ENCODE measurements at places on chromosomes 7 and 10.

DNA sequence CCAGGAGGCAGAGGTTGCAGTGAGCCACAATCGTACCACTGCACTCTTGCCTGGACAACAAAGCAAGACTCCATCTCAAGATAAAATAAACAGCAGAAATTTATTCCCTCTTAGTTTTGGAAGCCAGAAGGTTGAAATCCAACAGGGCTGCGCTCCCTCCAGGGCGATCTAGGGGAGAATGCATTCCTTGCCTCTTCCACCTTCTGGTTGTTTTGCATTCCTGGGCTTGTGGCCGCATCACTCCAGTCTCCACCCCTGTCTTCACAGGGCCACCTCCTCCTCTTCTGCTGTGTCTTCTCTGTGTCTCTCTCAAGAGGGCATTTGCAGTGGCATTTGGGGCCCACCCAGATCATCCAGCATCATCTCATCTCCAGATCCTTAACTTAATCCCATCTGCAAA is 36.2 kb downstream of the LIMK1 start:
- DNase-seq, result no peak

GRCh38 chr7:19209166-19209696 is 64.0 kb upstream of the FERD3L start:
- DNase-seq, result no peak

- no peak for DNase-seq
These were observed 77.8 kb downstream of the PDGFA start for GRCh38 chr7:441684-442421.

- no peak for DNase-seq
These were observed 134.2 kb downstream of the SND1 start for GRCh38 chr7:127786184-127786583.

- DNase-seq, result no peak
These were observed 251.2 kb upstream of the PPP2R2D start for GRCh38 chr10:131649617-131650016.

DNA sequence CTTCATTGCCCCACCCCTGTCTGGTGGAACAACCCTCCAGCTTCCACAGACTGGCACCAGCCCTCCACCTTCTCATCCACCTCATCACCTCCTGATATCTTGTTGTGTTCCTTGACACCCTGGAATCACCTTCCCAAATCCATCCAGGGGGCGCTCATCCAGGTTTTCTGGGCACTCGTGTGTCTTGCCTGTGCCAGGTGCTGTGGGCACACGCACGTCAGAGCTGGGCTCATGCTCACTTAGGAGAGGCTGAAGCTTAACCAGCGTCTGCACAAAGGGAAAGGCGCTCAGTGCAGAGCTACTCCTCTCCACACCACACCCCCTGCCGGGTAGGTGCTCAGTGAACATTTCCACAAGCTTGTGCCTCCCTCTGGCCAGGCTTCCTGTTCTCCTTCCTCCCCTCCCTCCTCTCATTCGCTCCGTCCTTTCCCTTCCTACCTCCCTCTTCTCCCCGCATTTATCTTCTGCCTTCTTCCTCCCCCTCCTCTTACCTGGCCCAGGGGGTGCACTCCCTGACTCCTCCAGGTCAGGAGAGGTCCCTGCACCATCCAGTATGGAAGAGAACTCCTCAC is 4.8 kb downstream of the ADCYAP1R1 start:
- no peak for DNase-seq

DNA sequence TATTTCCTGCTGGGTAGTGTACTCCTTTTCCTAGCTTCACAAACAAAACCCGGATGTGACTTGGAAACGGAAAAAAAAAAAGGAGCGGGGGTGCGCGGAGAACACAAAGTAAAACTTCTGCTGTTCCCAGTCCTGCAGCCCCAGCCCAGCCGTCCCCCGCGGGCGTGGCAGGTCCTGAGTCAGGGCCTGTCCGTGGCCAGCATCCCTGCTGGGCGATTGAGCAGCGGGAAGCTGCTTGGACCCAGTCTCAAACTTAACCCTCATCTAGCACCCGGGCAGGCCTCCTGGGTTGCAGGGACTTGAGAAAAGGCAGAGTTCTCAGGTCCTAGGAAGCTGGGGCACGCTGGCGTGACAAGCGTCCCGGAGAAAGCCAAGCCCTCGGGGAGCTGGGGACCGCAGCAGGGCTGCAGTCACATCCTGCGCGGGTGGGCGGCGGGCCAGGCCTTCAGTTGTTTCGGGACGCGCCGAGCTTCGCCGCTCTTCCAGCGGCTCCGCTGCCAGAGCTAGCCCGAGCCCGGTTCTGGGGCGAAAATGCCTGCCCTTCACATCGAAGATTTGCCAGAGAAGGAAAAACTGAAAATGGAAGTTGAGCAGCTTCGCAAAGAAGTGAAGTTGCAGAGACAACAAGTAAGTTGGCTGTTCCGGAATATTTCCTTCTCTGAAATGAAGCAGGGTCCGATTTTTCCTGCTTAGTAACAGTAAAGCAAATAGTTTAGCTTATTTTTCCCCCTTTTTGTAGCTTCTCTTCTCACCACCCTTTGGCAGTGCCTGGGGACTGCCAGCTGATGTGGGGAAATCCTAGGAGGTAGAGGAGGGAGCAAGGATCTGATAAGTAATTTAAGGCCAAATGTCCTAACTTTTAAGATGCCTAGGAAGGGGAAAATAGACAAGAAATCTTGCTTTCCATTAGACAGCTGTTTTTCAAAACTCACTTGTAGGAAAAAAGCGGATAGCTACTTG is at the start of gene GNG11:
Gene GNG11, plus strand, starts transcription at position 129 of the 960 bp plus-strand sequence. Its CDS starts 403 bp downstream, at position 532.
- peak; percentile 61 for DNase-seq

DNA sequence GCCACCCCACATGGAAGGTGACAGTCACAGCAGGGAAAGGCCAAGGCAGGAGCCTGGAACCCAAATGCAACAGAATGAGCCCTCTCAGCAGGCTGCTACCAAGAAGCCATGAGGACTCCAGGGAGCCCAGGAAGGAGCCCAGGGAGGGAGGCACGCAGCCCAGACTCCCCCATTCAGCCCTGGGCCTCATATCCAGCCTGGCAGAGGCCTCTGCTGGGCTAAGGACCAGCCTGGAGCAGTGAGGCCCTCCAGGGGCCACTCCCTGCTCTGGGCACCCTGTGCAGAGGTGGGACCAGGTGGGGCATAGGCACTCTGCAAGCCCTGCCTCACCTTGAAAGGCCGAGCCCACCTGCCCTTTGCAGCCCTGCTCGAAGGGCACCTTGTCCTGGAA is 25.8 kb upstream of the ZNF488 start:
- no peak for DNase-seq

DNA sequence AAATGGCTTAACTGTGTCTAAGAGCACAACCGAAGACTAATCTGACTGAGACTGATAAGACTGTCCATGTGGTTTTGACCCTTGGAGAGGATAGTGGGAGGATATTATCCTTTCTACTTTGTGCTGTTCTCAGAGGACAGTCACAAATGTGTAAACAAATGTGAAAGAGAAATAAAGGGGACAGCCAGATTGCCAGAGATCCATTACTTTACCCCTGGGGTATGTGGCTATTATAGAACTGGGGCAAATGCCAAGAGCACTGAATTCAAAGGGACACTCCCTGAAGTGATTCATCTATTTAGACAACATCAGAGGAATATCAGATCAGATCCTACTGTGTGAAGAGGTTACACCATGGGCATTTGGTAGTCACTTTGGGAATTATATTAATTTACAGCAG is 154.7 kb downstream of the RNLS start:
- DNase-seq, result peak; percentile 14

DNA sequence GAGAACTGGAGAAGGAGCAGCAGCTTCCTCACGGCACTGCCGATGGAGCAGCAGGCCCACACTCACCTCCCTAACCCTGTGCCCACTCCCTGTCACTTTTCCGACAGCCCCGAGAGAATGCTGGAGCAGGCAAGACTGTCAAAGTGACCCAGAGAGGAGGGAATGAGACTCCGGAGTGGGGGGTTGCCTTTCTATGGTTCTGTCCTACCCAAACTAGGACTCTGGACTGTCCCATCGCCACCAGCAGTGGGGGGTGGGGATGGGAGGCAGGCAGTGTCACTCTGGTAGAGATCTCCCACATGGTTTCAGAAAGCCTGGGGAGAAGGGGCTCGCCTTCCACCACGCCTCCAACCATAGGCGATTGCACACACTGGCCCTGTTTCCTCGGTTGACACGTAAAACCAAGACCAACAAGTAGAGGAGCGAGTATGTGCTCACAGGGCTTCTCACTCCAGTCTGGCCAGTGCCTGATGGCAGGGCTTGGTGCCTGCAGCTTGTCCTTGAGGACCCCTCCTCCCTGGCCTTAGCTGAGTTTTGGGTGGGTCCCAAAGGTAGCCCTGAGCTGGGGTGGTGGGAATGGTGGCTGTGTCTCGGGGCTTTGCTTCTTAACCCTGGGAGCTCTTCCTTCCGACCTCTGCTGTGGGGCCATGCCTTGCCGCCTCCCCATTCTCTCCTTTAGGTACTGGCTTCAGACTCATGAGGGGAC is 148.5 kb downstream of the PTPN20 start:
- no peak for DNase-seq

GRCh38 chr7:111475959-111476358 is 86.3 kb downstream of the IMMP2L start:
- no peak for DNase-seq

DNA sequence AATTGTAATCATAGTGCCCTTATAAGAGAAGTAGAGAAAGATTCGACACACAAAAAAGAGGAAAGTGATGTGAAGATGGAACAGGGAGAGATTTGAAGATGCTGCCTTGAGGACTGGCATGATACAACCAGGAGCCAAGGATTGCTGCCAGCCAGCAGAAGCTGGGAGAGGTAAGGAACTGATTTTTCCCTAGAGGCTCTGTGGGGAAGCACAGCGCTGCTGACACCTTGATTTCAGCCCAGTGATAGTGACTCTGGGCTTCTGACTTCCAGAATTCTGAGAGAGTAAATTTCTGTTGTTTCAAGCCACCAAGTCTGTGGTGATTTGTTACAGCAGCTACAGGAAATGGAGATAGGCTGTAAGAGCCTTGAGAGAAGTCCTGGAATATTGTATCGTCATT is 98.2 kb downstream of the RAB11FIP2 start:
- no peak for DNase-seq

DNA sequence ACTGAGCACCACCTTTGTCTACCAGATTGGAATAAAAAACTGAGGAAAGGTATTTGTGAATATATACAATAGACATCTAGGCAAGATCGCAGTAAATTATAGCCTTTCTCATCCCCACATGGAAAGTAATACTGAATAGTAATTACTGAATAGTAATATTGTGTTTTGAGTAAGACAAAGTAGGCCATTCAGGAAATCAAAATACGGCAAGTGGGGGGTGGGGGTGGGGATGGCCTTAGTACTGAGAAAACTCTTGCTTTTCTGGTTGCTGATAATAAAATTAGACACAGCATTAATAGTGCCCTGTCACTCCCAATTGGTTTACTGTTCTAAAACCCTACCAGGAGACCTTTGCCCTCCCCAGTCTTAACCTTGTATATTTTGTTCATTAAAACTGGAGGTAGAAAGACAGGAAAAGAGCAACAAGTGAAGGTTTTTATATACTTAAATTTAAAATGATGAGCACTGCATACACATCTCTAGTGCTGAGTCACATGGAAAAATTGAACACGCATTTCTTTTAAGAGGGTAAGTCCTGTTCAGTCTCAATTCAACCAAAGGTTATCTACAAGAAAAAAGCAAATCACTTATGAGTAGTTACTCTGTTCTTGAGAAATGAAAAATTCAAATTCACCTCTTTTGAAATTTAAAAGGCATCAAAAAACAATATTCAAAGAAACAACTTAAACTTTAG is 65.6 kb downstream of the IGF2BP3 start:
- DNase-seq, result no peak

DNA sequence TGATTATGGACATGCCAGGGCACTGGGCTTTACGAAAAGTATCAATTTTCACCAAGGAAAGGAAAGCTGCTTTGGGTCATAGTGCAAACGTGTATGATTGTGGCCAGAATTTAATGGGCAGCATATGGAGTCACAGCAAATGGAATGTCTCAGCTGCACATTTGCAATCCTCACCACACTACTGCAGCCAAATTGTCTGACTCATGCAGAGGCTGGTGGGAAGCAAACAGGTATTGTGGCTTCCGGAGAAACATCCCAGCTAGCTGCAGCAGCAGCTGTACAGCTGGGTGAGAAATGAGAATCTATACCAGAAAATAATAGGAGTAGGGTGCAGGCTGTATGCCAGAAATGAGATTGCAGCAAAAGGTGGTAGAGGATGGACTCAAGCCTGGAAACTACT is 374.7 kb upstream of the VWC2 start:
- no peak for DNase-seq

DNA sequence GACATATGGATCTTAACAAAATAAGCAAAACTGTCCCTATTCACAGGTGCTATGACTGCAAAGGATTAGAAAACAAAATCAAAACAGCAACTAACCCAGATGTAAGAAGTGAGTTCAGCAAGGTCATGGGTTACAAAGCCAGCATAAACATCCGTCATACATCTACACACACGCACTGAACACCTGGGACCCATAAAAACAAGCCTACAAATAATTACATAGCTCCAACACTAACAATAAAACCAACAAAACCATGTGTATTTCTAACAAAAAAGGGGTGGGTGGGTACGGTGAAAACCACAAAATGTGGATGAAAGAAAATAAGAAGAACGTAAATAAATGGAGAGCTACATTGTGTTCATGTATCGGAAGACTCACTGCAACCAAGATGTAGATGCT is 256.8 kb downstream of the ELFN1 start:
- DNase-seq, result no peak

DNA sequence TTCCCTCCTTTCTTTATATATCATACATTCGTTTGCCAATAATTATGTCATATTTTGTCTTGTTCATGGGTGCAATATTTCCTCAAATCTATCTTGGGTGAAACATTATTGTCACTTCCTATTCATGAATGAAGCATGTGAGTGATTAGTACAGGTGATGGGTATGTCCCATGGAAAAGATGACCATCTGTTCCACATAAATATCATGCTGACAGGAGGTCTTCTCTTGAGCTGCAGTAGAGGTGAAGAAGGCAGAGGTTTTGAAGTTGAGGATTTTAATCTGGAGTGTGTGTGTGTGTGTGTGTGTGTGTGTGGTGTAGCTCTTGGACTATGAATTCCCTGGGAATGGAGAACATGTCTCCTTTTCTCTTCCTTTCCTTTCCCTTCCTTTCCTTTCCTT is 350.5 kb upstream of the CHRM2 start:
- no peak for DNase-seq

- DNase-seq, result peak; percentile 16
These were observed 181.5 kb downstream of the EXOC4 start for GRCh38 chr7:133434246-133434865.

GRCh38 chr10:86801995-86802394 is 45.6 kb downstream of the BMPR1A start:
- no peak for DNase-seq

- DNase-seq, result no peak
These were observed 19.4 kb downstream of the TRPV5 start for GRCh38 chr7:142914121-142914520.

- DNase-seq, result no peak
These were observed 68.5 kb downstream of the CXCL12 start for GRCh38 chr10:44316187-44316921.
